ENCODE measurements at places on chromosomes 2 and 18. TPM values are rescaled to one million over a fixed set of nuclear protein-coding genes. Genes with fewer than 3 reads are reported as not detected.

DNA sequence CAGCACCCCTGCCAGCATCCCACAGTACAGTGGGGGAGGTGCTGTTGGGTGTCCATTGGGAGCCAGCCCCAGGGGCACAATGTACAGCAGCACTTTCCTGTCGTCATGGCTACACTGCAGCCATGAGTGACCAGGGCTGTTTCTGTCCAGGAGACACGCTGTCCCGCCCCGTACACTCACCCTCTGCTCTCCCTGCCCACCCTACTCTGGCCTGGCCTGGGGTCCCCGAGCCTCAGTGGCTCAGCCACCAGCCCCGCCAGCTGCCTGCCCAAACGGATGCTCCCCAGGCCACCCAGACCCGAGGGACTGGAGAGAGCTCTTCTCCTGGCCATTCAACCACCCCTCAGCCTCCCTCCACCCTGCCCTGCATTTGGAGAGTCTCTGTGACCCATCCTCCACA, 9.3 kb downstream of the TEKT4 start:
- DNase-seq, result no peak
- peaks cover 14% of the 10 kb centered on the region for H3K27me3 ChIP-seq
- no peaks in the 10 kb centered on the region for H3K4me1 ChIP-seq
- H3K4me3 ChIP-seq, result no peak overlapping the region
- no peaks in the 10 kb centered on the region for H3K36me3 ChIP-seq

- H3K4me3 ChIP-seq, result no peak overlapping the region
- H3K27me3 ChIP-seq, result no peaks in the 10 kb centered on the region
- DNase-seq, result no peak
- H3K4me1 ChIP-seq, result peaks cover 7% of the 10 kb centered on the region
- H3K27ac ChIP-seq, result no peak overlapping the region
- H3K36me3 ChIP-seq, result no peaks in the 10 kb centered on the region
Observed at GRCh38 chr18:79955302-79956075, 4.0 kb upstream of the SLC66A2 start.

DNA sequence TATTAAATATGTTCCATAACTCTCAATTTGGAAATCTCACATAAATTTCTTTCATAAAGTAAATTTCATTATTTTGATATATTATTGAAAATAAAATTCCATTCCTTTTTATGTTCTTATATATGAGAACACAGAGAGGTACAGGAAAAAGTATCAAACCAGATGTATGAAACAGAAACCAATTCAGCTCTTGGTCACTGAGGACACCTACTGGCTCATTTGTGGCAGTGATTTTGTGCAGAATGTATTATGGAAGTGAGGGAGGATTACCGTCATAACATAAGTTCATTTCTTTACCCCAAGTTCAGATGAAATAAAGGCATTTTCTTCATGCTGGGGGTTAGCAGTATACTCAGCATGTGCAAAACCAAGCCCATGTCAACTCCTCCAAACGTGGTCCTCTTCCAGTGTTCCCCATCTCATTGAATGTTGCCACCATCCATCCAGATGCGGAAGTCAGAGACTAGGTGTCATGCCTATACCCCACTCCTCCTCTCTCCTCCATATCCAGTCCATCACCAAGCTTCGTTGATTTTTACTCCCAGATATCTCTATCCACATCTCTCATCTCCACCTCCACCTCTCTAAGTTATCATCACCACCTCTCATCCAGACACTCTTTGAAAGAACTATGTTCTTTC, 41.7 kb upstream of the MALL start:
- no peak overlapping the region for H3K4me3 ChIP-seq
- DNase-seq, result no peak
- peaks cover 8% of the 10 kb centered on the region for H3K27me3 ChIP-seq
- H3K36me3 ChIP-seq, result peaks cover 1% of the 10 kb centered on the region

- no peaks in the 10 kb centered on the region for H3K27me3 ChIP-seq
- no peak for DNase-seq
- no peak overlapping the region for H3K4me3 ChIP-seq
Observed at GRCh38 chr18:42187611-42188380, 232.8 kb downstream of the PIK3C3 start.

The POTEJ gene
- not detected for total RNA-seq

DNA sequence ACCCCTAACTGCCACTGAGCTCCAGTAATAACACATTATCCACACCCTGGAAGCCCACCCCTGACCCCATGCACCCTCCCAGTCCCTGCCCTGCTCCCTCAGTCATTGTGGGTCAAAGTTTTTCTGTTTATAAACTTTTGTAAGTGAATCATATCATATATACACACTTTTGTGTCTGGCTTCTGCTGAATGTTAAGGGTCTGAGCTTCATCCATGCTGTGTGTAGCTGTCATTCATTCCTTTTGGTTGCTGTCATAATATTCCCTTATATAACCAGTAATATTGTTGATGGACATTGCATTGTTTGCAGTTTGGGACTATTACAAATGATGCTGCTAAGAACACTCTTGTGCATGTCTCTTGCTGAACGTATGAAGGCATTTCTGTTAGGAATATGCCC, 14.5 kb downstream of the CNNM4 start:
- peak overlapping the region; percentile 62 for H3K4me3 ChIP-seq
- H3K4me1 ChIP-seq, result peaks cover 21% of the 10 kb centered on the region
- no peaks in the 10 kb centered on the region for H3K36me3 ChIP-seq
- H3K27me3 ChIP-seq, result no peaks in the 10 kb centered on the region

GRCh38 chr2:222743251-222743812, 71.9 kb downstream of the MOGAT1 start:
- peaks cover 2% of the 10 kb centered on the region for H3K36me3 ChIP-seq
- no peak for DNase-seq
- peaks cover 4% of the 10 kb centered on the region for H3K4me1 ChIP-seq

The REG3A gene
- total RNA-seq, result not detected

GRCh38 chr18:46343931-46344372, 239.8 kb downstream of the HAUS1 start:
- DNase-seq, result no peak
- peaks cover 3% of the 10 kb centered on the region for H3K27me3 ChIP-seq
- peak overlapping the region; percentile 74 for H3K27ac ChIP-seq
- peaks cover 28% of the 10 kb centered on the region for H3K4me1 ChIP-seq

GRCh38 chr2:48165070-48165753, 258.9 kb upstream of the FBXO11 start:
- no peak overlapping the region for H3K27ac ChIP-seq
- no peak for DNase-seq
- H3K4me3 ChIP-seq, result no peak overlapping the region
- no peaks in the 10 kb centered on the region for H3K27me3 ChIP-seq
- no peaks in the 10 kb centered on the region for H3K4me1 ChIP-seq
- peaks cover 2% of the 10 kb centered on the region for H3K36me3 ChIP-seq

The TMEM182 gene
- 1.8 TPM for total RNA-seq

GRCh38 chr2:129708221-129708967, 271.1 kb upstream of the RAB6C start:
- no peaks in the 10 kb centered on the region for H3K36me3 ChIP-seq
- H3K4me3 ChIP-seq, result no peak overlapping the region
- H3K4me1 ChIP-seq, result no peaks in the 10 kb centered on the region
- no peak overlapping the region for H3K27ac ChIP-seq
- no peaks in the 10 kb centered on the region for H3K27me3 ChIP-seq

DNA sequence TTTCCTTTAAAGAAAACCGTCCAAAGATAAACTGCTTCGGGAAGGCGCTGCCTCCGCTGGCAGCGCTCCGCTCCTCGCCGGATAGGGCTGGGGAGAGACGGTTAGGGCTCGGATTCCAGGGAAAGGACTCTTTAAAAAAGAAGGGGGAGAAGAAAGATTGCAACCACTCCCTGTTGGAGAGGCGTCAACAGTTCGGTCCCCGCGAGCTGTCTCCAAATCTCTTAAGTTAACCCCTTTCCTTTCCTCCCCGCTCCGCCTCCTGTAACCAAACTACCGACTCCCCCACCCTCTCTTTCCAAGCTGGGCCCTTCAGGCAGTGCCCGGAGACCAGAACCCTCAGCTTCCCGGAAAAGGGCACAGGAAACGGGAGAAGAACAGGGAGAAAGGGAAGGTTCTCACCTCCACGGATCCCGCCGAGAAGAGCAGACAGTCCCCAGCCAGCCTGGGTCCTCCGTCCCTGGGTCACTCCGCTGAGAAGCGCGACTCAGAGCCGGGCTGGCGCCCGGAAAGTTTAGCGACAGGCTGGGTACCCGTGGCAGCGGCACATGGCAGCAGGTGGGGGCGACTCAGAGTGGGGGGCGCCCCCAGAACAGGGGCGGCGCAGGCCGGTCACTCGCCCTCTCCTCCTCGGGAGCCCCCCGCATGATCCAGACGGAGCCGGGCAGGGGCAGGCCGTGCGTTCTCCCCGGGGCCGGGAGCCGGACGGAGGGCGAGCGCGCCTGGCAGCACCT, 675 bp downstream of the FZD5 start:
- no peak for DNase-seq
- no peak overlapping the region for H3K27ac ChIP-seq
- H3K4me3 ChIP-seq, result peak overlapping the region; percentile 93
- peaks cover 23% of the 10 kb centered on the region for H3K4me1 ChIP-seq
